ENCODE measurements at places on chromosomes 11 and 22.

DNA sequence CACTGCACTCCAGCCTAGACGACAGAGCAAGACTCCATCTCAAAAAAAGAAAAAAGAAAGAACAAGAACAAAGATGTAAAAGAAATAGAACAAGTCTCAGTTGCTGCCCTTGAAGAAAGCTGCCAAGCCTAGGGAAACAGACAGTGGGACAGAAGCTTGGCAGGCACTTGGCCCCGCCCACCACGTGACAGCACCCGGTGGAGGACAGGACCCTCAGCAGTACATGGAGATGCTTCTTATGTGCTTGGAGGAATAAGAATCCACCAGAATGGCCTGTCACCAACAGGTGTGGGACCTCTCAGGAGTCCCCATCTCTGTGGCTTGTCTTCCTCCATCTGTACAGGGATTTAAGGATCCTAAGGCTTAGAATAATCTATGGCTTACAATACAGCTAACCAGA is 7.6 kb upstream of the TMPRSS6 start:
- DNase-seq: no peak

DNA sequence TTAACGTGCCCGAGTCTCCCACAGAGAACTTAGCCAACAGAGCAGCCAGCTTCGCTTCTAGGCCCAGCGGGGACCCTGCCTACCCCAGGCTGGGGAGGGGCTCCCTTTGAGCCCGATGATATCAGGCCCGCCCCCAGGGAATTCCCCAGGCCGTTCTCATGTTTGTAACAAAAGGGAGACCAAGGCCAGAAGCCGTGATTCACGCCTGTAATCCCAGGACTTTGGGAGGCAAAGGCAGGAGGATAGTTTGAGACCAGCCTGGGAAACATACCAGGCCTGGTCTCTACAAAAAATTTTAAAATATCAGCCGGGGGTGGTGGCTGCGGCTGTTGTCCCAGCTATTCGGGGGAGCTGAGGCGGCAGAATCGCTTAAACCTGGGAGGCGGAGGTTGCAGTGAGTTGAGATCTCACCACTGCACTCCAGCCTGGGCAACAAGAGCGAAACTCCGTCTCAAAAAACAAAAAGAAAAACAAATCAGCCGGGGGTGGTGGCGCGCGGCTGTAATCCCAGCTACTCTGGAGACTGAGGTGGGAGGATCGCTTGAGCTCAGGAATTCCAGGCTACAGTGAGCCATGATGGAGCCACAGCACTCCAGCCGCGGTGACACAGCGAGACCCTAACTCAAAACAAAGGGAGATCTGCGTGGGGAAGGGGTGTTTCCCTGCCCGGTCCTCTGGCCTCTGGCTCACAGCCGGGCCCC is 1.7 kb downstream of the DRD4 start:
- no peak for DNase-seq

- DNase-seq: no peak
Observed at GRCh38 chr11:46315033-46315738, 32.1 kb upstream of the DGKZ start.

- peak; percentile 67 for DNase-seq
Observed at GRCh38 chr22:48089601-48090331, 1327.3 kb downstream of the TBC1D22A start.

DNA sequence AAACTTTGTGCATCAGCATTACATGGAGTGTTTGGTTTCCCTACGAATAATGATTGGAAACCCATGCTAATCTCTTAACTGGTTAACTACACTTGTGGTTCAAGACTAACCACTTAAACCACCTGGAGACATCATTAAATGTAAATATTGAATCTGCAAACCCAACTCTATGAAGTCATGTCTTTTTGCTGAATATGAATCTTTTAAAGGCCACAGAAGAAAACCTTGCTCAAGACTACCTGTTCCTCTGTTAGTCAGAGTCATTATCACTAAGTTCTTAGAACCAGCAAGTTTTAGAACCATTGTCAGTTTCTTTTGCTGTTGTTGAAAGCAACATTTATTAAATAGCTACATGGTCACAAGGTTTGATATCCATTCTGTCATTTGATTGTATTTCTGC is 70.7 kb downstream of the SIK2 start:
- no peak for DNase-seq

DNA sequence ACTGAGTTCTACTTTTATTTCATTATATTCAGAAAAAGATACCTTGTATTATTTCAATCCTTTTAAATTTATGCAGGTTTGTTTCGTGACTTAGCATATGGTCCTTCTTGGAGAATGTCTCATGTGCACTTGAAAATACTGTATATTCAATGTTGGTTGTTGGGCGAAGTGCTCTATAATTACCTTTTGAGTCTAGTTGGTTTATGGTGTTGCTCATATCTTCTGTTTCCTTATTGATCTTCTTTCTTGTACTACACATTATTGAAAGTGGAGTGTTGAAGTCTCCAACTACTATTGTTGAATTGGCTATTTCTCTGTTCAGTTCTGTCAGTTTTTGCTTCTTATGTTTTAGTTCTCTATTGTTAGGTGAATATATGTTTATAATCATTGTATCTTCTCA is 90.4 kb downstream of the KCNQ1OT1 start:
- DNase-seq: no peak

GRCh38 chr11:122334546-122335339 is 218.7 kb upstream of the BLID start:
- DNase-seq: no peak

DNA sequence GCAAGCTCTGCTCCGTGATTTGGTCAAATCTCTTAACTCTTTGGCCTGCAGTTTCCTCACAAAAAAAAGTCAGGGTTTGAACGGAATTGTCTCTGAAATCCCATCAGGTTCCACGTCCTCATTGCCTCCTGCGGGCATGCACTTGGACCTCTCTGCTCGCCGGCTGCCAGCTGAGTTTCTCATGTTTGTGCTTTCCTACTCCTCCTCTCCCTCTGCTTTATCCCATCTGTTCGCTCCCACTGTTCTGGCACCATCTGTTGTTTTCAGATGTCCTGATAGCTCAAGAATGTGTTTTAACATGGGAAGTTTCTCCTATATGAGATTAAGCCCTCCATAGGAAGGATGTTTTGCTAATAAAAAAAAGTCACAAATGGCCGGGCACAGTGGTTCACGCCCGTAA is 49.4 kb upstream of the ARHGAP42 start:
- DNase-seq: no peak

- DNase-seq: no peak
Observed at GRCh38 chr22:40609216-40609615, 27.3 kb downstream of the MRTFA start.

DNA sequence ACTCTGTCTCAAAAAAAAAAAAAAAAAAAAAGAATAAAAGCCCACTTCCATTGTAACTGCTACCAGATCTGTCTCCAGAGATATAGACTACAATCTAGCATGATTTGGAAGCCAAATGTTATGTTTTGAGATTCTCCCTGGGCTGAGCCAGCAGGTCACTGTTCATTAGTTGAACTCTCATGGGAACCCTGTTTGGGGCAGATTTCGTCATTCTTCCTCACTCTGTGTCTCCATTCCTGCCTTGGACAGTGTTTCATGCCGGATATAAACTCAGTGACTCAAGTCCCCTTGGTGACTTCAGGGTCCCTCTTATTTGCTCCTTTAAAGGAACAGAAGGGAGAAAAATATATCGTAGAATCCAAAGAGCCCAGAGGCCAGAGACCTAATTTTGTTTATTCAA is 378.1 kb downstream of the LARGE1 start:
- DNase-seq: no peak

DNA sequence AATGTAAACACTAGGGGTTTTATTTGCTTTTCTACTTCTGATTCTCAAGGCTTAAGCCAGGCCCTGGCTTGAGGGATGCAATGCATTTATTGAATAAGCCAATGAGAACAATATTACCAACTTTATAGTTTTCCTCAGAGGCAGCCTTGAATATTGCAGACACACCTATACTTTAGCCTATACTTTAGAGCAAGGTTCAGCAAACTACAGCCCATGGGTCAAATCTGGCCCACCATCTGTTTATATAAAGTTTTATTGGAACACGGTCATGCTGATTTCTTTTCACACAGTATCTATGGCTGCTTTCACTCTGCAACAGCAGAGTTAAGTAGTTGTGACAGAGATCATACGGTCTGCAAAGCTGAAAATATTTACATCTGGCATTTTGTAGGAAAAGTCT is 50.3 kb upstream of the E2F8 start:
- DNase-seq: no peak

GRCh38 chr11:62451241-62451621 is 32.4 kb downstream of the SCGB1A1 start:
- DNase-seq: no peak

GRCh38 chr11:97751405-97751804 is 1269.3 kb upstream of the CNTN5 start:
- no peak for DNase-seq

DNA sequence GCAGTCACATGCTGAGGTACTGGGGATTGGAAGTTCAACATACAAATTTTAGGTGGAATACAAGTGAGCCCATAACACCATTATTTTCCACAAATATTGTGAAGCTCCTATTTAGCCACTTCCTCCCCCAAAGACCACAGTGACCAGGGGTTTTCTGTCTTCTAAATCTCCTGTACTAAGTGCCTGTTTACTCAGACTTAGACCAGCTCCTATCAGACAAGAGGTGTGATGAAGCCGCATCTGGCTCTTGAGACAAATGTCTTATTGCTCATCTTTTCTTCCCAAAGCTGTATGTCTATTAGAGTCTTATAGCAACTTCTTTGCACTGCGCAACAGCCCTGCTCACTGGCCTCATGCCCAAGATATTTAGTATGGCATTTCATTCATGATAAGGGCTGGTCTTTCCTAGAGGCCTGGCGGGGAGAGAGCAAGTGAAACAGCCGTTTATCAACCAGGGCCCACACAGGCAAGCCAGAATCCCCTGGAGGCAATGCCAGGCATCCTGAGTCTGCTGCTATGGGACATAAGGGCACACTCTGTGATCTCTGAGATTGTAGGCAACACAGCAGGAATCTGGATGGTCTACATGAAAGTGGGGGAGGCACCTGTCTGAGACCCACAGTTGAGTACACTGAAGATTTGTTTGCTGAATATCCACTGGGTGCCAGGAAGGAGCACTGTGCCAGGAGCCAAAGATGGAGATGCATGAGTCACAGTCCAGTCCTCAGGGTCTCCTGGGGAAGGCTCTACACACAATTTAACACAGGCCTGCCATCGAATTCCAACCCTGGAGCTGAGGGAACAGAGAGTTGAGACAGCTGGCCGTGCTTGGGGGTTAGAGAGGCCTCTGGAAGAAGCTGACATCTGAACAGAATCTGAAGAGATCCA is 78.5 kb upstream of the NCAM1 start:
- DNase-seq: no peak

- DNase-seq: no peak
Observed at GRCh38 chr22:24088816-24089215, 77.7 kb downstream of the CABIN1 start.

GRCh38 chr11:13098063-13098462 is 88.9 kb downstream of the RASSF10 start:
- no peak for DNase-seq

- DNase-seq: no peak
Observed at GRCh38 chr11:4197112-4197511, 102.5 kb downstream of the RRM1 start.

DNA sequence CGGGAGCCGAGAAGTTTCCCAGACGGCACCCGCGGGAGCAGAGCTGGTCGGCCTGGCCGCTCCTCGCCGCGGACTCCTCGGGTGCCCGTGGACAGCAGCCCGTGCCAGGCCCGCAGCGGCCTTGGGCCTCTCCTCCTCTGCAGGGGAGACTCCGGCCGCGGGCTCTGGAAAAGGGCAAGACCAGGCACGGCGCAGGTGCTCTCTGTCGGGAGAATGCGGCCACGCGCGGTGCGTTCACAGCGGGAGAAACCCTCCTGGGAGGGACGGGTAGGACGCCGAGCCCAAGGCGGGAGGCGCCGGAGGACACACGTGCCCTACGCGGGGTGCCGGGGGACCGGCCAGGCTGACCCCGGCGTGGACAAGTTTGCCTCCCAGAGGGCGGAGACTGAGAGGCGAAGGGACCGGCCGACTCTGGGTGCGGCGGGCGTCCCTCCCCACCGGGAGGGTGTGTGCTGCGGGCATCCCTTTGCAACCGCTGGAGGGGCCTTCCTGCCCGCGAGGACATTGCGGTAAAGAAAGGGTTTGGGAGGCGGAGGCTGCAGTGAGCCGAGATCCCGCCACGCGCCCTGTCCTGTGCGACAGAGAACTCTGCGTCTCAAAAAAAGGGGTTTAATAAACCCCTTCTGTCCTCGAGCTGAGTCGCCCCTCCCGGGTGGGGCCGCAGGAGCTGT is 2.3 kb downstream of the IFITM1 start:
- no peak for DNase-seq

DNA sequence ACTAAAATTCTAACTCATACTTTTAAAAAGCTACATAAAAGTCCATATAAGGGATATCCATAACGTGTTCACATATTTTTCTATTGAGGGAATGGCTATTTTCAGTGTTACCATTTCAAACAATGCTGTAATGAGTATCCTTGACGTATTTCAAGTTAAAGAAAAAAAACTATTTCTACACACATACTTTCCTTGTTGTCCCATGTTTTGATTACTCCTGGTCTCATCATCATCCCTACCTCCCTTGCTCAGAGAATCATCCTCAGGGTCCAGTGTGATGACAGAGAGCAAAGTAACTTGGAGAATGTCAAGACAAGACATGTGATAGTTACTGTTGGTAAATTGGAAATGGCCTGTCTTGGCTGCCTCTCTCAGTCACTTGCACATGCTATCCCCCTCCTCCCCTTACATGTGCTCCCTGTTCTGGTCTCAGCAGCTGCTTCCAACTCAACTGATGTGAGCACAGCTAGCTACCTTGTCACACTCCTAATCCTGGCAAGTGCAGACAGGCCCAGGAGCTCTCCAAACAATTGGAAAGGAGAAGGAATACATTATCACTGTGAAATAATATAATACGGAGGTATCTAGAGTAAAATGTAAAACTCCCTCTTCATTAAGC is 21.8 kb downstream of the NUMA1 start:
- DNase-seq: no peak

DNA sequence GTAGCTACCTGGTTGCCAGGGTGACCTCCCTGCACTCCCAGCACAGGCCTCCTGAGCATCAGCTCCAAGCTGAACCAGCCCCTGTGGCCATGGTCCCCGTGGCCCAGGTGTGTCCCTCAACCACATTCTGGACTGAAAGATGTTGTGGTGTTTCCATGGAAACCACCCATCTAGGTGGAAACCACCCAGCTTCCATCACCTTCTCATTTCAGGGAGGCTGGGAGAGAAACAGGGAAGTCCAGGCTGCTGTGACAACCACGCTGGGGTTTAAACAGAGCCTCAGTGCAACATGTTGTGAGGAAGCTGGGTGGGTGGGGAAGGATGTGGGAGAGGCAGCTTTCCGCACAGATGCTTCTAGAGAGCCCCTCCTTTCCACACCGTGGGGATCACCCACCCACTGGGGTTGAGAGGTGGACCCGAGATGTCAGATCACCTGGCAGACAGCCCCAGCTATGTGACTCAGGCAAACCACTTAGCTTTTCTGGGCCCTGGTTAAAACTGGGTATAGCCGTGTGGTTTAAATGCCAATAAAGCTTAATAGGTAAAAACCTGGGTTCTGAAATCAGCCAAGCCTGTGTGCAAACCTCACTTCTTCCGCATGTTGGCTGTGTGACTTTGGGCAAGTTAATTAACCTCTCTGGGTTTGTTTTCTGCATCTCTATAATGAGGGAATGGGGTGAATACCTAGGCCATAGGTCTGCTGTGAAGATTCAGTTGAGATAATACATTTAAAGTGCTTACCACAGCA is 46.4 kb downstream of the CD82 start:
- no peak for DNase-seq

All from left renal pelvis (tissue), 4 donors.